ENCODE measurements at places on chromosomes 4 and X.

- DNase-seq: no peak
Measured at GRCh38 chr4:31246856-31247255, 526.7 kb downstream of the PCDH7 start.

DNA sequence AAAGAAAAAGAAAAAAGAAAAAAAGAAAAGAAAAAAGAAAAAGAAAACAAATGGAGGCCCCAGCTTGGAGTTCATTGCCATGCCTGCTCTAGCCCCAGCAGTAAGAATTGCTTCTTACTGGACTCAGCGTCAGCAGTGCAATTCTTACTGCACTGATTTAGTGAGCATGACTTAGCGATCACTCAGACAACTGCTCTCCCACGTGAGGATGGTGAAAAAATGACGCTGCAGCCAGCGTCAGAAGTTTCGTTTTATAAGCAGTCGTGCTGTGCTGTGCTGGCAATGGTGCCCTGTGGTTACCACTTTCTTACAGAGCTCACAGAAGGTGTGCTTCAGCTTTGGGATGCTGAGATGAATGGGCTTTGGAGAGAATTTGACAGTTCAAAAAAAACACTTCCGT is 68.3 kb upstream of the DDX3X start:
- no peak for DNase-seq

- no peak for DNase-seq
Measured at GRCh38 chrX:107715331-107716117, 60.1 kb downstream of the TSC22D3 start.

GRCh38 chr4:82901183-82901718 is 716 bp downstream of the THAP9 start:
- DNase-seq: no peak

- DNase-seq: no peak
Measured at GRCh38 chrX:44876086-44876485, 3.1 kb downstream of the KDM6A start.

DNA sequence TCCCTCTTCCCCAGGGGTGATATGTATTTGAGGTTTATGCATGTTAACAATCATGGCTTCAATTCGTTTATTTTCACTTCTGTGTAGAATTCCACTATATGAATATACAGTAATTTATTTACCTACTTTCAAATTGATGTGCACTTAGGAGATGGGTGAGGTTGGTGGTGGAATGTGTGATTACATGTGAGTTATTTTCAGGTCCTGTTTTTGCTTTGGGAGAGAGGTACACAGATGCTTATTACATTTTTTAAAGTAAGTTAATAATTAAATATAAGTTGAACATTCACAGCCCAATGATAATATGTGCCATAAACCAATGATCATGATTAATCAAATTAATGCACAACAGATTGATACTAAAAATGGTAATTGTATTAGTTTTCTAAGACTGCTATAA is 79.5 kb downstream of the SPRY1 start:
- DNase-seq: no peak

DNA sequence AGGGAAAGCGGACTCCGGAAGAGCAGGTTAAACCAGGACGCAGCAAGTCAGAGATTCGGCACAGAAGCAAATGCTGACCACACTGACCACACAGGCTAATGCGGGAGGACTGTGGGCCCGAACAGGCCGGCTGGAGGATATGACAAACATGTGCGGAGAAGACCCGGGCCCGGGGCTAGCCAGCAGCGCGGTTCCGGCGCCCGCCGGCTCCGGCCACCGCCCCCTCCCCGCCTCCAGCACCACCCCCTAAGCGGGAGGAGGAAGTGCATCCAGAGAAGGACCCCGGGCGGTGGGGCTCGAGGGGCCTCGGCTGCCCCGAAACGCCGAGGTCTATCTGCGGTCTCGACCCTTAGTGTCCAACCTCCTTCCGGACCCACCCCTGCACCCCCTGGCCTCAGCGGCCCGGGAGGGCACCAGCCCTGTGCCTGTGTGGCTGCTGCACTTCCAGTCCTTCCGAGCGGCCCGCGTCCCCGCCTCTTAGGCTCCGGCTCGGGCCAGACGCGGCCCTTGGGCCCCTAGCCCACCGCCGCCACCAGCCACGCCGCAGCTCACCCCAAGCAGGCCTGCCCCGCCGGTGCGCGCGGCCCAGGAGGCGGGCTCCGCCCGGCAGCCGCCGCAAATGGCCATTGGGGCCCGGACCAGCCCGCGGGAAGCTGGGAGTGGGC is 2.1 kb downstream of the ELOVL6 start:
- DNase-seq: no peak

DNA sequence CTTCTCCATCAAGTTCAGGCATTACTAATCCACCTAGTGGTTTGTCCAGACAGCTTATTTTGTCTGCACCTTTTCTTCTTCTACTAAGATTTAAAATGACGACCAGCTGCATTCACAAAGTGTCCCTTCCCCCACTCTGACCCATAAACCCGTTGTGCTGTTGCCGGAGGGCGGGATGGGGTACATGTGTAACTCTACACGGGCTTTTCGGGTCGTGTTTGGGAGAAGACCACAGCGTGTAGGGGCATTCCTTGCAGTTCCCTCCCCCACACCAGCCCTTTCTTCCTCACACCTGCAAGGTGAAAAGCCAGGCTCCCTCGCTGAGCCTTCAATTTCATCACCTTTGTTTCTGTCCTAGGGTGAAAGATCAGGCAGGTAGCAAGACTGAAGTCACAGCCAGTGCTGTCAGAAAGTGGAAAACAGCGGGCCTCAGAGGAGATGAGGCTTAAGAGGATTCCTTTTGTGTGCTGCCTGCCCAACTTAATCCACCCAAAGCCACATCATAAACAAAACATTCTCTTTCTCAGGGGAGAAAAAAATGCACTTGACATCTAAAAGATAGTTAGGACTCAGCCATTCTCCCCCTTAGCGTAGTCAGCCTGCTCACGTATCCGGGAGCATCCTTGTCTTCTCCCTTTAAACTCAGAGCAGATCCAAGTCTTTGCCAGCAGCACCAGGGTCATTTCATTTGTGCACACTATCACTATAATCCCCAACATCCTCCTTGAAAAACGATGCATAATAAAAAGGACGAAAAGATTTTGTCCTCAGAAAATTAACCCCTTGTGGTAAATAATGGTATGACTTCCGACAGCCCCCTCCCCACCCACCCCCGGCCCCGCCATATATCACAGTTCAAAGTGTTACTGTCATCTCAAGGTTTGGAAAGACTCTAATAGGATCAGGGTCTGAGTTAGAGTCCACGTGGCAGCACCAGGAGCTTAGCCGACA is 599.0 kb downstream of the RAB28 start:
- no peak for DNase-seq

GRCh38 chrX:24902806-24903205 is 113.0 kb downstream of the ARX start:
- DNase-seq: no peak

- DNase-seq: no peak
Measured at GRCh38 chrX:39629001-39629400, 468.8 kb downstream of the BCOR start.

DNA sequence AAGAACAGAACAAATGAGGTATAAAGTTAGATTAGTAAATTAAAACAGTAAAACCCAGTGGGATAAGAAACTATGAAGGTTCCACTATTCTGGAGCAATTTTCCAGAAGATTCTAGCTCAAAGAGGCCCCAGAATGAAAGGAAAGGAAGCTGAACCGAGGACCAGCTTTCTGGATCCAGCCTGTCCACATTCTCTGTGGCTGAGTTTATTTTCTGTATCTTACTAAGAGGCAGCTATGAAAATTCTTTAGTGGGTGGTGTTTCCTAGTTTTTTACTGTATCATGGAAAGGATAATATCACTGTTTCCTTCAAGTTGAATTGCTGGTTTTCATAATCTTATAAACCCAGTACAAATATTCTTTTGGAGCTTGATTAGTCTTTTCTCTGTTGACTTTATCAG is 11.8 kb downstream of the DAPP1 start:
- no peak for DNase-seq

- DNase-seq: no peak
Measured at GRCh38 chrX:39645178-39645895, 452.4 kb downstream of the BCOR start.

DNA sequence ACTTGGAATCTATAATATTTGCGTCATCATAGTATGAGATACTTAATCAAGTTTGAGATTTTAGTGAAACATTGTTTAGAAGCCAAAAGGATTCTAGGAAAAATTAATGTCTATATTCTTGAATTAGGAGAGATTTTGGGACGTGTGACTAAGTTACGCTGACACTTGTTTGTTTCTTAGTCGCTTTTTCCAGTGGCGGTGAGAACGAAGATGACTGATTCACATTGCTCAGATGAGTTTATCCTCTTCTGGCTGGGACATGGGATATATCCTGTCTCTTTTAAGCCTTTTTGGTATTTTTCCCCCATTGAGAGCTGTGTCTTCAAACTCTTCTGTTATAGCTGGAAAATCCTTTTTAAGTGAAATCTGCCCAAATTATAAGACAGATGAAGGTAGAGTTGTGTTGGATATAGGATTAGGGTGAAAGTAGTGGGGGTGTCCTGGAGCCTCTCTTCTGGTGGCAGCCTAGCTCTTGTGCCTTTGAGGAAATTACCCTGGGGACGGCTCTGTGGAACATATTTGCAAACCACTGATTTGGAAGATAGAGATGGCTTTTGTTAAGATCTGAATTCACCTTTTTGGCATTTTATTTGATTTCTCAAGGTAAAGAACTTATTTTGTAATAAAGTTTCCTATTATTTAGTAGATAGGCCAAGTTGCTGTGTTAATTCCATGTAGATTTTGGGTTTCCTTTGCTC is 49.7 kb downstream of the HTT start:
- no peak for DNase-seq

- no peak for DNase-seq
Measured at GRCh38 chr4:81737865-81738559, 266.3 kb upstream of the RASGEF1B start.

DNA sequence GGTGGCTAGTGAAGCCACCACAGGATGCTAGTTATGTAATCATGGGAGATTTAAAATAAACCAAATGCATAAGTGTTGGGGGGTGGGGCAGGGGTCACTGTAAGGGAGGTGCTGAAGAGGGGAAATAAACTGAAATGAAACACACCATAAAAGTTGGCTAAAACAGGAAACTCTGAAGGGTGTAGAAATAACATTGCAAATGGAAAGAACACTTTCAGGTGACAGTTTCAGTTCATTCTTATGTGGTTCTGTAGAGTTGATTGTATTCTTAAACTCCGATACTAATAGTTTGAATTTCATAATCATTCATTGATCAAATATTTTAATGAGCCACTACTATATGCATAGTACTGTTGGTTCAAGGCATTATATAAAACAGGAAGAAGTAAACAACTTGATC is 80.1 kb downstream of the HDAC8 start:
- no peak for DNase-seq

DNA sequence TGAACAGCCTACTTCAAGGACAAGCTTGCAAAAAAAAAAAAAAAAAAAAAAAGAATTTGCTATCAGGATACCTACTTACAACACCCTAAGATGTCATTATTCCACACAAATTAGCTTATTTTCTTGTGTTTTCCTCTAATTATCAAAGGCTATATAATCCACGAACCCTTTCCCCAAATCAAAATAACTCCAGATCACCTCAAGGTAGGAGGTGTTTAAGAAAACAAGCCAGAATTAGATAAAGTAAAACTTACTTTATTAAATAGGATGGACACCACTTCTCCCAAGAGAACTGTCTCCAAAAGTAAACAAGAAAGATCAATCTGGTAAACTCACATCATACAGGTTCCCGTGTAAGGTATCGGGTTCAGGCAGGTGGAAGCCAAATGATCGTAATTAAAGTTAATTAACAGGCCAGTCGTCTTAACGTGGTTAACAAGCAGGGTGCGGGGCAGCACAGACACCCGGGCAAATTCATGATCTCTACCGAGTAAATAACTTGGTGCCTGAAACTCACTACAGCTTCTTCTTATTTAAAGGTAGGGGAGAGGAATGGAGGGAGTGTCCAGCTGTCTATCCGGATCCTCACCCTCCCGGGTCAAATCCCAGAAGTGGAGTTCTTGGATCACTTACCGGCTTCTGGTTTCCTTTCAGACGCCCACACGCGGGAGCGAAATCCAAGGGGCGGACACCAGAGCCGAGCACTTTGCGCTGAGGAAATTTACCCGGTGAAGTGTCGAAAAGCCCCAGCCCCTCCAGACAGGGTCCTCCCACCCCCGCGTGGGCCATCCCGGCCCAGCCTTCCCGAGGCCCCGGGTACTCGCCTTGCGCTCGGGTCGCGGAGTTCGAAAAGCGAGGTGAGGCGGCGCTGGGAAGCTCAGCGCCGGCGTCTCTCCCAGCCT is 708 bp downstream of the ARAP2 start:
- no peak for DNase-seq

DNA sequence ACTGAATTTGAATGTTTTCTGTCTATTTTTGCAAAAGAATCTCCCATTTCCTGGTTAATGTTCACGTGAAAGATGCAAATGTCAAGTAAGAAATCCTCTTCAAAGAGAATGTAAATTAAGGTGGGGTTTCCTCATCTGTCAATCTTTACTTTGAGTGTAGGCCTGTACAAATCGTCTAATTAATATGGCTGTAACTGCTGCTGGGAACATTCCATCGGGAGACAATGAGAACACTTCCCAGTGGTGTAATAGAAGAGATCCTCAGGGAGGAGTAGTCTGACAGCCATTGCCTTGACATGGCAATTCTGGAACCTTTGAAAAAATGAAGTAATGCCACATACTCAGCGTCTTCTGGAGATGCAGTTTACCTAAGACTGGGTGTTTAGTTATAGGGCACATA is 3.7 kb downstream of the EREG start:
- no peak for DNase-seq

- no peak for DNase-seq
Measured at GRCh38 chrX:31459361-31459760, 387.5 kb upstream of the FTHL17 start.

GRCh38 chrX:28127662-28128061 is 146.4 kb upstream of the DCAF8L1 start:
- no peak for DNase-seq

- no peak for DNase-seq
Measured at GRCh38 chr4:124964852-124965496, 252.4 kb upstream of the ANKRD50 start.

DNA sequence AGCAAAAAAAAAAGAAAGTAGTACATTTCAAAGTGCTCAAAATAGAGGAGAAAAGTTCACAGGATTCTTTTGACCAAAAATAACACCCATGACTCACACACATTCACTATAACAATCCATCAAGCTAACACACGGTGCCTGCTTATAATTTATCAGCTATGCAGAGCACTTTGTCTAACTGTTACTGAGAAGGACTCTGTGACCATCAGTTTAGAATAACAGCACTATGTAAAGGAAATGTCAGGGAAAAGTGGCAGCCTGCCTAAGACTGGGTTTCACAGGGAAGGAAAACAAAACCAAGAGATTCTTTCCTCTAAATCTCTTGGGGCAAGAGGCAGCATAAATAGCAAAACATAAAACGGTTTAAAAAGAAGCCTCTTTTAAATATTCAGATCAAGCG is 54.8 kb downstream of the CCDC149 start:
- DNase-seq: no peak

- no peak for DNase-seq
Measured at GRCh38 chr4:1057403-1057745, 45.9 kb downstream of the FGFRL1 start.

GRCh38 chrX:70398899-70399298 is 24.2 kb upstream of the GDPD2 start:
- no peak for DNase-seq

GRCh38 chr4:12110627-12111026 is 681.9 kb upstream of the HS3ST1 start:
- no peak for DNase-seq

GRCh38 chr4:159267869-159268285 is 165.0 kb downstream of the RAPGEF2 start:
- DNase-seq: no peak

Measured in stimulated activated CD4-positive, alpha-beta T cell treated with anti-CD3 and anti-CD28 coated beads, TNF-alpha, amount 100 ng/mL, for 4 hours (primary cell).